Daoy (cell line): ENCODE measurements at places on chromosomes 4 and X. TPM values are rescaled to one million over a fixed set of nuclear protein-coding genes. Genes with fewer than 3 reads are reported as not detected.

Gene CCNA2
- 124 and 154 TPM in 2 replicates for total RNA-seq

Gene CT45A10
- 0.51 and 1.8 TPM in 2 replicates for total RNA-seq

Gene SYTL5
- 0.24 and 0.29 TPM in 2 replicates for total RNA-seq

Gene SPP1
- 2.3 and 11.0 TPM in 2 replicates for total RNA-seq

Gene RADX
- total RNA-seq, result not detected in 2 replicates

Gene ZXDA
- total RNA-seq, result 2.1 and 2.4 TPM in 2 replicates

Gene NDNF
- total RNA-seq, result 0.23 and 0.68 TPM in 2 replicates

Gene CXCL5
- 0.77 TPM in 1 of 2 replicates, not detected in the other for total RNA-seq

Gene IL2RG
- total RNA-seq, result not detected in 2 replicates

DNA sequence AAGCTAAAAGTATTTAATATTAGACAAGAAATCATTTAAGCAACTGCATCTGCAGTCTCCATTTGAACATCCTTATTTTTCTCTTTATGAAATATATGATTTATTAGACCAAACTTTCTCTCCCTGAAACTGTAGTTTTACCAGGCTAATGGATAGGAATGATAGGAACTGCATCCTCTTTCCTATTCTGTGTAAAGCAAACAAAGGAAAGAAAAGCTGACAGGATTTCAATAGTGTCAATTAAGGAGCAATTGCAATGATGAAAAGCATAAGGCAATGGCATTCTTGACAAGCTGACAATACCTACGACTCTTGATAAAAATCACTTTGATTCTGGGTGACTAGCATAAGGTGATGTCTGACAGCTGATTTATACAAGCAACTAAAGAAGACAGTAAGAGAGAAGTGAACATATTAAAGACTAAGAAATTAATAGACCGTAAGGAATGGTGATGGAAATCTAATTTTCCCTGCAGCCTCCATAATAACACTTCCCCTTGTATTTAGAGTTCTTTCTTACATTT, 502.5 kb downstream of the TECRL start:
- DNase-seq, result no peak

GRCh38 chr4:121375262-121375661, 5.6 kb downstream of the QRFPR start:
- peak; percentile 2 for DNase-seq

- DNase-seq, result no peak
Measured at GRCh38 chr4:94341481-94342370, 910 bp downstream of the HPGDS start.

- DNase-seq, result no peak
Measured at GRCh38 chr4:147354237-147354636, 126.7 kb upstream of the EDNRA start.

DNA sequence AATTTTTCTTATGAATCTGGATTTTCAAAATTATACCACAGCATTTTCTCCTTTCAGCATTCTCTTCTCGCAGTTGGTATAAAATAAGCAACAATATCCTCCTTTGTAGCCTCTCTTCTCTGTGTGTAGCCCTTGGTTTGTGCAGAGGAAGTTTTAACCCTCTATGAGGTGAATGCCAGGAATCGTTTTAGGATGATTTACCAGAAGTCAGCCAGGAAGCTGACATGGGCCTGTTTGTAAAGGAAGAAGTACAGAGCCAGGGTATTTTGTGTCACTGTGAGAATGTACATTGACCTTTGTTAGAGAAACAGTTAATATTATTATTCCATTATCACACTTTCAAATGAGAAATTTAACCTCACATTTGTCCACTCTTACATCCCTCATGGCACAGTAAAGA, 88.9 kb upstream of the RPL34 start:
- DNase-seq, result no peak

GRCh38 chr4:174036576-174036975, 246.9 kb downstream of the FBXO8 start:
- DNase-seq, result no peak

GRCh38 chr4:154450966-154451365, 40.6 kb downstream of the DCHS2 start:
- DNase-seq, result no peak

GRCh38 chr4:133720001-133720400, 481.6 kb downstream of the PABPC4L start:
- no peak for DNase-seq

- no peak for DNase-seq
Measured at GRCh38 chrX:47577424-47577823, 4.8 kb upstream of the TIMP1 start.

DNA sequence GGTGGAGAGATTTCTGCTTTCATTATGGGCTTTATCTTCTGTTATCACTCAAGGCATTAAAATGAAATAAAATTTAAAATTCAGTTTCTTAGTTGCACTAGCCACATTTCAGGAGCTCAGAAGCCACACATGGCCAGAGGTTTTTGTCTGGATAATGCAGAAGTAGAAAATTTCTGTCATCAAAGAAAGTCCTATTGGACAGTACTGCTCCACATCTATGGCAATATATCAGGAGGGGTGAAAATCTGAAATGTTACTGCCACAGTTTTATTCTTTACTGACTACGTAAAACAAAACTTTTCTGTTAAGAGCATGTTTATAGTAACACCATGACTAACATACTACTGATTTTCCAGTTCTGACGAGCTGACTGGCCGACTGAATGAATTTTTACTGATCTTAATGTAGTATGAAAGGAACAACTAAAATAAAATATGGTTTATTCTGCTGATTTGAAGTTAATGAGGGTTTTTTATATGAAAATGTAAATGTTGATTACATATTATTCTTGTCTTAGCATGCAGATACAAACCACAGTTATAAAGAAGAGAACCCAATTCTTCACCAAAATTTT, 264.0 kb upstream of the HAND2 start:
- DNase-seq, result no peak

DNA sequence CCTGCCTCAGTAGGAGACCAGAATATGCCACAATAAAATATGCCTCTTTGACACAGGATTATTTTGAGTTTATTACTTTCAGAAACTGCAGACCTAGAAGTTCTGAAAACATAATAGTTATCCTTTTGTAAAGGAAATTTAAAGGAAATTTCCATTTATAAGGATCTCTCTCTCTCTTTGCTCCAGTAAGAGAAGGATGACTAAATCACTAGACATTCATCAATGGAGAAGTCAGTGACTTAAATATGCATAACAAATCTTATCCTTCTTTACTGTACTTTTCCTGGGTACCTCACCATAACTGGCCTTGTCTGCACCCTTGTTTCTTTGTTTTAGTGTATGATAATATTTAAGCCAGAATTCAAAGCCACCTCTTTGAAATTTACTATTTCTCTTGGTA, 28.3 kb upstream of the OPHN1 start:
- DNase-seq, result no peak

DNA sequence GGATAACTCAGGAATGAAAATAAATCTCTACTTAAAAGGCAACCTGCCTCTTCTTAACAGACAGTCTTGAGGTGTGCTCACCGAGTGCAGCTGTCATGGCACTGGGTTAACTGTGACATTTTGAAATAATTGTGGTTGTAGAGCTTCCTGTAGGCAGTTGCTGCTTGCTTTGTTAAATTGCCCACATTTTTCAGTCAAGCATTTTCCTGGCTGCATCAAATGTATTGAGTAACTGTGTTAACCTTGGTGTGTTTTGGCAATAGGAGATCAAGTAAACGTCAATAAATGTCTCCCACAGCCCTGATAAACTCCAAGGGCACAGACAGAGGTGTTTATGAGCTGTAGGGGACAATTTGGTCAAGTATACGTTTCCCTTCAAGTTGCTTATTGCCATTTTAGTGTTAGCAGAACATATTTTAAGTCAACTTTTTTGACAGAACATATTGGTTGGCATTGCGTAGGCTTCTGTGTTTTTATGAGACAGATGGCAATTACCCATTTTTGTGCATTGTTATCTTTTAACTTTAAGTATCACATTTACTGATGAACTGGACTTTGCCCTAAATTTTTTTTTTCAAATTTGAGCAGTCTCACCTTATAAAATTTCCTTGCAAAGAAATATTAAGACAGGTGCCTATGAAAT, 527.4 kb downstream of the C4orf33 start:
- DNase-seq, result no peak

DNA sequence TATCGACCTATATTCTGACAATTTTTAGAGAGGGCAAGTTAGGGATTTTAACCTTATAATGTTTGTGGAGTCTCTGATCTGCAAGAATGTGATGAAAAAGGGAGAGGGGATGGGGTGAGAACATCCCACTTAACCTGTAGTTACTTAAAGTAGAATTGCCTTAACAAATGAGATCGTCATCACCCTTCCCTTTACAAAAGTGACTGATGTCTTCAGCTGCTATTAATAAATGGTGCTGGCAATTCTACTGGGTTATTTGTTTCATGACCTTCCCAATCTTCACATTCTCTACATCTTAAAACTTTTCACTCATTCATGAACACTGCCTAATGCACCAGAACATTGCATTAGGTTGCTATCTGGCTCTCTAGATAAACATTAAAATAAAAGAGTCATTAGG, 873.4 kb upstream of the LCORL start:
- DNase-seq, result no peak

DNA sequence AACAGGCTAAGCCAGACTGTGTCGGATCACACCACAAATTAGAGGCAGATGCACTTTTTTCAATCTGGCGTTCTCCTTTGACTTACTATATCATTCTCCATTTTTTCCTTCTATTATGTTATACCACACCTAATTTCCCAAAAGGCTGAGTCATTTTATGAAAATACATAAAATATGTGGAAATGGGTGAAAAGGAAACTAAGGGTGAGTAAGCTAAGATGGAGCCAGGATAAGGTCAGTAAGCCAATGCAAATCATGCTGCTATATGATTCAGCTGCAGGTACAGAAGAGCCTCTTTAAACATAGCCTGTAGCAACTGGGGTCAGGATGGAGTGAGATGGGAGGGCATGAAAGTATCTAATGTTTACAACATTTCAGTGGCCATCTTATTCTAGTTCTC, 94.0 kb upstream of the TEX13A start:
- DNase-seq, result peak; percentile 45

- no peak for DNase-seq
Measured at GRCh38 chrX:72207366-72207765, 25.8 kb downstream of the PIN4 start.

GRCh38 chrX:104270916-104271512, 16.3 kb upstream of the ESX1 start:
- DNase-seq, result peak; percentile 36
